ENCODE measurements at places on chromosomes 13 and 19.

DNA sequence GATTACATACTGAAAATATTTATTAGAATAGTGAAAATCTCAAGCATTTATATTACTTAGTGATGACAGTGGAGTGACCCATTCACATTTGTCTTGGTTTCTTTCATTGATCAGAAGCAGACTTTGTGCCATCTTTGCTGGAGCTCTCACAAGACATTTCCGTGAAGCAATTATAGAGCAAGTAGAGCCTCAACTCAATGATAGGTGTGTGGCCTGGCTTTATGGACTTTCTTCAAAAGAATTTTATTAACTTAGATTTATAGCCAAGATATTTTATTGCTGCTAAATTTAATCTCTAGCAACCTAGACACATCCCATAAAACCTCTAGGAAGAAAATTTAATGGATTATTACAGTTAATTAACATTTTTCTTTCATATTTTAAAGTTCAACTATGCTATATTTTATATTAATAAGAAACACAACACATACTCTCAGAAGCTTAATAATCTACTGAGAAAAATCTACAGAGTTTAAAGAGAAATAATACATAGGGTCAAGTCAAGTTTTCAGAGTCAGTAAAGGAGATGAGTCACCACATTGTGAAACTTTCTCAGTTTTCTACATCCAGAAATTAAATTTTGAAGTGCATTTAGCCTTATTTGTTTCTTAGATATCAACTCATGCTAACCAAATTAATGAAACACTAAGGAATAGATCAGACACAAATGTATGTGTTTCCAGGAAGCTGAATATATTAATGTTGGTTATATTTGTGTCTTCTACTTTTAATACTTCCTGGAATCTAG lies 160.5 kb downstream of the LACC1 start:
- DNase-seq = no peak

- DNase-seq = no peak
Measured at GRCh38 chr13:89726690-89727435, 1620.6 kb upstream of the MIR17HG start.

GRCh38 chr13:22561581-22561980 lies 619.2 kb upstream of the SGCG start:
- no peak for DNase-seq

- DNase-seq = no peak
Measured at GRCh38 chr19:45403272-45403671, 1.6 kb downstream of the PPP1R13L start.

DNA sequence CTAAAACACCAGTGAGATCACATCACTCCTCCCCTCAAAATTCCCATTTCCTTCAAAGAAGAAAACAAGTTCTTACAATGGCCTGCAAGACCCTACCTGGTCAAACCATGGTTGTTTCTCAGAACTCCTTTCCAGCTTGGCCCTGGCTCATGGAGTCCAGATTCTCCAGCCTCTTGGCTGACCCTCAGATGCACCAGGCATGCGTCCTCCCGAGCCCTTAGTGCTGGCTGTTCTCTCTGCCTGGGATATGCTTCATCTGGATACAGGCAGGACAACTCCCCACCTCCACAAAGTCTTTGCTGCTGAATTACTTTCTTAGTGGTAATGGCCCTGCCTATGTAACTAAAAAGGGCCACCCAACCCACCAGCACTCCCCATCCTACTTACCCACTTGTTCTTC lies 94.3 kb downstream of the MBNL2 start:
- DNase-seq = no peak

DNA sequence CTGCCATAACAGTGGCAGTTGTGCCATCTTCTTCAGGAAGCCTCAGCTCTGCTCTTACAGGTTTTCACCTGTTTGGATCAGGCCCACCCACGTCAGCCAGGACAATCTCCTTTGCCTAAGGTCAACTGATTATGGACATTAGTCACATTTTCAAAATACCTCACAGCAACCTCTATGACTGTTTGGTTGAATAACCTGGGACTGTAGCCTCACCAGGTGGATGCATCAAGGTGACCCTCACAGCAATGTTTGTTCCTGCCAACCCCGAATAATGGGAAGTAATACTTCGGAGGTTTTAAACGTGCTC lies 17.2 kb upstream of the ATP12A start:
- no peak for DNase-seq

DNA sequence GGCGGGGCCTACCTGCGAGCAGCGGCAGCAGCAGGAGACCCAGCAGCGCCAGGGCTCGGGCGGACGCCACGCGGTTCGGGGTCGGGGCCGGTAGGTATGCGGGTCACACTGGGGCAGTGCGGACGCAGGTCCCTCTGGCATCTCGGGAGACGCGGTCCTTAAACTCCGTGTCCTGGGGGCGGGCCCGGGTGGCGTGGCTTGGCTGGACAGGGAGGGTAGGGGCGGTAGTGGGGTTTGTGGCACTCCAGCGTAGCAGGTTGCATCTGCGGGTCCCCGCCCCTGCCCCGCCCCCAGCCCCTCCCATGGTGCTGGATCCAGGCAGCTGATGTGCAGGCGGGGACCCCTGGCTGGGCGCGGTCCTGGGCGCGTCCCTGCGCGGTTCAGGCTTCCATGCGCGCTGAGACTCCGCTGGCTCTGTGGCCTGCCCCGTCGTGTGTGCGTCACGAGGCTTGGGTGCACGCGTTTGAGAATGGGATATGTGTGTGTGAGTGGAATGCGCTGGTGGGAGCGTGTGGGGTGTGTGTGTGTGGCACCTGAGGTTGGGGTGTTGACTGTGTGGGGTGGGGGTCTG lies 96.1 kb downstream of the WTIP start:
- no peak for DNase-seq

- DNase-seq = no peak
Measured at GRCh38 chr13:99257291-99257690, 888 bp downstream of the GPR18 start.

DNA sequence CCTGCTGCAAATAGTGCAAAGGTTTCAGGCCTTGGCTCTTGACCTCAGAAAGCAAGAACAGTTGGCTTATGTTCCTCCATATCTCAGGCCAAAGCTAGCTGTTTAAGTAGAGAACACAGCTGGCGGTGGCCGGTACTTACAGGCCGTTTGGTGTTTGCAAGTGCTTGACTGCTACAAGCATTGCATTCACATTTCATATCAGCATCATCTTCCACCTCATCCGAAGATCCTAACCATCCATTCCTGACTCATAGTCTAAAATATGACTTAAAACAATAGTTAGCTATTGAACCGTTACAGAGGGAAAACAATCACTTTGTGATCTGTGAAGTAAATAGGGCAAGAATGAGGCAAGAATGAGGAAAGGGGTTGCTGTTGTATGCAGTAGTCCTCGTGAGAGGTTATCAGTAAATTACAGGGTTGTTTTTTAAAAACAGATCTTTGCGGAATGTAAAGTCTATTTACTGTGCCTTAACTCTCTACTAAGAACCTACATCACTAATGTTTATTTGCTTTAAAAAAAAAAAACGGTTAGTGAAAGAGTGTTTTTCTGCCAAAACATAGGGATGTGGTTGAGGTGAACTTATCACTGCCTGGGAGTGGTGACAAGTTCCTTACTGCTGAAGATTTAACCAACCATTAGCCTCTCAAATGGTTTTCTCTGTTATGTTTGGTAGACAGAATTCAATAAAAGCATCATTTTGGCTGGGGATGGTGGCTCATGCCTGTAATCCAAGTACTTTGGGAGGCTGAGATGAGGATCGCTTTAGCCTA lies 21.6 kb upstream of the WDR88 start:
- DNase-seq = no peak

GRCh38 chr13:22945321-22946226 lies 235.2 kb upstream of the SGCG start:
- DNase-seq = no peak

DNA sequence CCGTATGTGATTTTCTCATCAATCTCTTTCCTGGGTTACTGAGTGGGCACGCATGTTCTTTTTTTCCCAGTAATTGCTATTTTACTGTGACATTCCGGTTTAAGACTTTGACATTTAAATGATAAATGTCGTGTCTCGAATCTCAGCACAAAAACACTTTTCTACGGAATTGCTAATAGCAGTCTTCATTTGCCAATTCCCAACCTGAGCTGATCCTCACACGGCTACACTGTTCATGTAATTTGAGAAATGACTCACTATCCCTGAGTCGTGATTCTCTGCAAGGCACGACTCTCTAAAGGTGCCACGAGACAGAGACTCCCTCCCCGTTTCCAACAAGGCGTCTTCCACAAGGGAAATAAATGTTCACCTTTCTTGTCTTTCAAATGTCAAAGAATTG lies 88.7 kb upstream of the USP29 start:
- DNase-seq = no peak

Data from CD4-positive, CD25-positive, alpha-beta regulatory T cell (primary cell).